Heart left ventricle (tissue), 16 donors: ENCODE measurements at places on chromosomes 7 and 10. TPM values are rescaled to one million over a fixed set of nuclear protein-coding genes. Genes with fewer than 3 reads are reported as not detected.

DNA sequence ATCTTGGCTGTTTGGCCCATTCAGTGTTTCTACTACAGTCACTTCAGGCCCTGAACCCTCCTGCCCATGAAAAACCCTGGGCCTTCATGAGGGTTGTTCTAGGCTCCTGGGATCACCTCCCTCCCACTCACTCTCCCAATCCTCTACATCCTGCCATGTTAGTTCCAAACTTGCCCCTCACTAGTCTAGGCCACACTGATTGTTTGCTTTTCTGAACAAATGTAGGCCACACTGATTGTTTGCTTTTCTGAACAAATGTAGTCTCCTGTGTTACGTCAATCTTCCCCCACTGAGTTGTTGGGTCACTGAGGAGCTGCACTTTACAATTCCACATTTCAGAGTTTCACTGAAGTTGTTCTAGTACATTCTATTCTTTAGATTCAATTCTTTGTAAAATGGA is 5.3 kb upstream of the ALDH18A1 start:
- DNase-seq = no peak

DNA sequence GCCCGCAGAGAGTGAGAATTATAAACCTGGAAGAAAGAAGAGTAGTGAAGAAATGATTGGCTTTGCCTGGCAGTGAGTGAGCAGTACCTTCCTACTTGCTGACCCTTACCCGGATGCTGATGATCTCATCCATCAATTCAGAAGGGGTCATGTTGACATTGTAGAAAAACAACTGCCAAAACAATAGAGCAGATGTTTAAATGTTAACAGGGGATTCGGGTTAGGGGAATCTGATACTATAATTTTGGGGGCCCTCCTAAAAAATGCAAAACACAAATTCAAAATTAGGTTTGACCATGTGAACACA is 78.1 kb downstream of the MYOF start:
- DNase-seq = no peak

- DNase-seq = no peak
These were observed 1050.5 kb upstream of the AUTS2 start for GRCh38 chr7:68547799-68548198.

DNA sequence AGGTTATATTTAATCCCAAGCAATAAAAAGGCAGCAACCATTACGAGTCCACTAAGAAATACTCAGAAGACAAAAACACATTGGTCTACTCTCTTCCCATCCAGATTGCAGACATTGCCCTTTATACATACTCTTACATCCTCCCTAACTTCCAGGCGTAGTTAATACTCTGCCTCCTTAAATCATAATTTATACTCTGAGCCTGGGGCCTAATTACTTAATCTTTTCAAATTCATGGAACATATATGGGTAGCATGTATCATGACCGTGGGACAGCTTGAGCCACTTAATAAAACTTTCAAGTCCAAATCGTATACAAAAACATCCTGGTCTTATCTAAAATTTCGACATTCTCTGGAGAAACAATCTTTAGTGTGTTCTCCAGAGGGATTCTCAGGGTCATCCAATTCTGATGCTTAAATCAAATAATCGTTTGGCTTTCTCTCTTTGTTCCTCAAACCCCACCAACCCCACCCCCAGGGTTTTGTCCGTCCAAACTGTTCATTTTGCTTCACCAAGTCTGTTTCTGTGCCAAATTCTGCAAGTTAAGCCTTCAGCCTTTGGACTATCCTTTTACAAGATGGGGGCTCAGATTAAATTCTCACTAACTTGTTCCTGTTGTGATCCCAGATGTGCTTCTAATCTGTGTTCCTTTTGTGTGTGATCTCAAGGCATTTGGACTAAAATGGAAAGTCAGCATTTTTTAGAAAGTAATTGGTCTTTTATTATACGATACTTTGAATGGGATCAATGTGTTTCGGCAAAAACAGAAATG is 86.4 kb downstream of the ADAM12 start:
- DNase-seq = no peak

DNA sequence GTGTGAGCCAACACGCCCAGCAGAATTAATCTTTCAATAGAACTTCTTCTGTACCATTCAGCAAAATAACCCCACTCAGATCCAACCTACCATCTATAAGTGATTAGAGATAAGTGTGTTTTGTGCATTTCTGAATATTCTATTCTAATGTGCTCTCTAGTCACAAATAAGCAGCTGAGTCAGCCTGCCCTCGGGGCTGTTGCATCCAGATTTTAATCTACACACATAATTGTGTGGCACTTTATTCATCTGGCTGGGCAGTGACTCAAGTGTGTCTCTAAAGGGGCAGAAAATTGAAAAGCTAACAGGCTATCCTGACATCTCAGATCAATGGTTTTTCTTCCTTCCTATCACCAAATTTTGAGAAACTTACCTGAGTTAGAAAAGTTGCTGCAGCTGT is 60.3 kb downstream of the PRR15 start:
- DNase-seq = no peak

GRCh38 chr7:93198472-93198871 is 27.8 kb downstream of the HEPACAM2 start:
- DNase-seq = no peak

DNA sequence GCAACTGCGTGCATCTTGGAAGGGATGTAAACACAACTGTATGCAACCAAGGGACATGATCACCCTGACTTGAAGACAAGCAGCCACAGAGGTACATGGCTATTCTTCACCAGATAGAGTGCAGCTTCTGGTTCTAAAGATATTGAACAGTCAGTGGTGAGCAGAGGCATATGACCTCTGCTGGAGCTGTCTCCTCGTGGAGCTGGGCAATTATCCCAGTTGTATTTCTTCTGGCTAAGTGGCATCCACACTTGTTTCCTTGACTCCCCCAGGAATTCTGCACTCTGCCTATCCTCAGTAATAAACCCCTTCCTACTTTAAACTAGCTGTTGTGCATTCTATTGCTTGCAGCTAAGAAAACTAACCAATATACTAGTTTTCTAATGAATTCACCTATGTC is 216.8 kb downstream of the THSD7A start:
- no peak for DNase-seq

DNA sequence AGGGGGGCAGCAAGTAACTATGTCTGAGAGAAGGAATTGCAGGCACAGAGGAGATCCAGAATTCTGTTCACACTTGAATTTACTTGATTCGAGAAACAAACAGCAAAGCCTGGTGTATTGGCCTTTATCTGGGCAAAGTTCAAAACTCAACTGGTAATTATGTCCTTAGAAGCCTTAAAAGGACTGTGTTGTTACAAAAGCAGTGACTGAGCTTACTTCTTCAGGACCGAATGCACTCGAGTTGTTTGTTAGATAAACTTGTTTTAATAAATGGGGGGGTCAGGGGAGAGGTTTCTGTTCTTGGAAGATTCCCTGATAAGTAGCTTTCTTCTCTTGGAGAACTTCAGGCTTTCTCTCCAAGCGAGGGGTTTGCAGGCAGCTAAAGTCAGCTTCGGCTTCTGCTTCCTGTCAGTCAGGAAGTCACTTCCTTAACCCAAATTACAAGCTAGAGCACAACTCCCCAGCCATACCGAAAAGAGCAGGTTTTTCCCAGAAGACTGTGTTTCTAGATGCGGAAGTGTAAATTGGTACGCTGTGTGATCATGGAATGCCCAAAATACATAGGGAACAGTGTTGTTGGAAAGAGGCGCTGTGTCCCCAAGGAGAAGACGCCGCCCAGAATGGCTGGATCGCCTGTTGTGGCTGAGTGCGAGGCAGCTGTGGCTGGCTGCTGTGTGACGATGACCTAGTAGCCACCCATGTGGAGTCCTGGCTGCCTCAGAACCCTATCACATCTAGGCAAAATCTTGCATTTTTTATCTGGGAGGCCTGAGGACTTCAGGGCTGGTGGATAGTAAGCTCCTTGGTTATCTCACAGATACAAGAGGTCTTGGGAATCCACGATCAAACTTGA is 110.4 kb downstream of the TCF7L2 start:
- DNase-seq = peak; percentile 68

DNA sequence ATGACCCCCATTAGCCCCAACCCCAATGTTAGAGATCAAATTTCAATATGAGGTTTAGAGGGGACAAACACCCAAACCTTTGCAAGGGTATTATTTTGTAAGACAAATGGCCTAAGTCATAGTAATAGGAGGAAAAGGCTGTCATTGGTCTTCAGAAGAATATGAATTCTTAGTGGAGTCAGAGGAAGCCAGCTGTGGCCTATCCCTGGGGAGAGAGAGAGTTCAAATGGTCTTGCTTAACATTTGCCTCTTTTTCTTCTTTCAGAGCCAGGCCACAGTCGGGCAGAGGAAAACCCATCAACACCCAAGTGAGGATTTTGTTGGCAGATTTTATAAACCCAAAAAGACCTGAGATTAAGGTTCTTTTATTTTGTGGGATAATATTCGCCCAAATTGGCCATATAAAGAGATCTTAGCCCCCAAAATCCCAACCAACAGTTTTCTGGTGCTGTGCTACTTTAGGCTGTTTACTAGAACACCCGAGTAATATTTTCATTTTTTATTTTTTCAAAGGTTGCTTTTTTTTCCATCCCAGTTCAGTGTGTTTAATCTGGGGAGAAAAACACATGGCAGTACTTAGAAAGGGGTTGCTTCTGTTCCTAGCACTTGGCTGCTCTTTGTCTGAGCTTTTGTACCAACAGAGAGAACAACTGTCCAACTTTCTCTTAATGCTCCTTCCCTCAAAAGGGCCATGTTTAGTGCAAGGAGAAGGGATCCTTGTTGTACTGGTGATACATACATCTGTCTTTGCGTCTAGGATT is 26.8 kb upstream of the ARMC3 start:
- peak; percentile 69 for DNase-seq

- no peak for DNase-seq
These were observed 76.1 kb downstream of the POLL start for GRCh38 chr10:101511938-101512337.

DNA sequence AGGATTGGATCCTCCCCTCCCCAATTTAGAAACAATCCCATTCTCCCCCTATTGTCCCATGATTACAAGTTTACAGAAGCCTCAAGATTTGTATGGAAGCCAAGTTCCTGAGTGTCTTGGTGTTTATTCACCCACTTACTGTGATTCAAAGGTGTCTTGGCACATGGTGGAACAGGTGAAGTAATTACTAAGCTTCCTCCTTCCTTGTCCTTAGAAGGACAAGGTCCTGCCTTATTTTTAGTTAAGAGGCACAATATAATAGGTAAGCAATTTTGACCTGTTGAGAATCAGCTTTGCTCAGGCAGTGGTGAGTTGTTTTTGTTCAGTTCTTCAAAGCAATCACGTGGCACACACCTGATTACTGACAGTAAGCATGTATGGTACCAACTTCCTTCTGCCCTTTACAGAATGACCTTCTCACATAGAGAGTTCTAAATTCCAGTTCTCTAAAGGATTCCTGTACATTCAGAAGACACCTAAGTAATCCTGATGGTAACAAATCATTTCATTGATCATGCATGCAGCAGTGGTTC is 60.7 kb upstream of the SLC13A1 start:
- DNase-seq = no peak

DNA sequence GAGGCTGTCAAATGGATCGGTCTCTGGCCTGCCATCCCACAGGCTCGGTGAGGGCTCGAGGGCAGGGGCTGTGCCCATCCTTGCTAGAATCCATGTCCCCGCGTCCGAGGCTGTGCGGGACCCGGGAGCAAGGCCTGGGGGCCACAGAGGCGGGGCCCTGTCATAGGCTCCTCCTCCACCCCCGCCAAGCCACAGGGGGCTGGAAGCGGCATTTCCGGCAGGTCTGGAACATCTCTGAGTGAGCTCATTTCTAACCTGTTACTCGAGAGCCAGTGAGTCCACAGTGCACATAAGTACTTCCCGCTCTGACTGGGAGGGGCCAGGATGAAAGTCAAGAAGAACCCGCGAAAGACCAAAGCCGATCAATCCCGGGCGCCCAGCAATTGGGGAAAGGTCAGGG is 57.6 kb downstream of the NKX6-2 start:
- DNase-seq = no peak

DNA sequence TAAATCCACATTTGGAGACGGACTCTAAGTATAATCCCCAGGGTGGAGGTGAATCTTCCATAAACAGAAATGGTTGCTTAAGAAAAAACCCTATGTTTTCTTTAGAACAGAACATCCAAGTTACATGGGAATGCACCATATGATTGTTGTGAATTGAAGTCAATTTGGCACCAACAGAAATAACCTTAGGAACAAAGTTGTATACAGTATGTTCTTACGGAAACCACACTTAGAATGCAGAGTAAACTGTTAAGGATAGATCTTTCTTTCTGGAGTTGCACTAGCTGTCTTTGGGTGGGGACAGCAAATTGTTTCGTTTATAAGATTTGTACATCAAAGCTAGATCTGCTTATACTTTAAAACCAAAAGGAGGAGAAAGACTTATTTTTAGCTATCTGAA is 316.4 kb downstream of the PTEN start:
- DNase-seq = no peak

DNA sequence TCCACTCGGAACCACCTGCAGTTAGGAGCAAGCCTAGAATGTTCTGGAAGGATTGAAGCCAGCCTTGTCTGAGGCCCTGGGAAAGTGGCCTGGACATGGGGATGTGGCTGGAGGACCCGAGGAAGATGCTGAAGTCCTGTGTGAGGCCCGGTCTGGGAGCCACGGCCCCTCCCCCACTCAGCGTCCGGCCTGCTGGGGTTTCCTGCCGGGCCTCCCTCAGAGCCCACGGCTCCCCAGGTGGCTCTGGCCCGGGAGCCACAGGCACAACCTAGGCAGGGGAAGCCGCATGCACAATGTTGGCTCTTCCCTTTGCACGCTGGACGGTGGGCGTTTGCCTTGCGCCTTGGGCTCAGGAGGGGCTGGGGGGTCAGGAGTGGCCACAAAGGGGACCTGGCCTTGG is 39.0 kb downstream of the UNCX start:
- DNase-seq = no peak

Gene BAIAP2L1
- total RNA-seq = 0.64 TPM

Gene BMPR1A
- total RNA-seq = 19.9 TPM

Gene TMEM270
- total RNA-seq = not detected

Gene NEUROD6
- total RNA-seq = not detected

Gene ENKUR
- 0.18 TPM for total RNA-seq

Gene SLC26A4
- 0.42 TPM for total RNA-seq

Gene RADIL
- total RNA-seq = 2.9 TPM

Gene WEE2
- 0.08 TPM for total RNA-seq

Gene CYP3A5
- total RNA-seq = 0.12 TPM

Gene COL26A1
- total RNA-seq = not detected

Gene SEM1
- 66.2 TPM for total RNA-seq

Gene AS3MT
- 22.7 TPM for total RNA-seq
